Naive thymus-derived CD4-positive, alpha-beta T cell (primary cell): ENCODE measurements at places on chromosomes 3 and 15. TPM values are rescaled to one million over a fixed set of nuclear protein-coding genes. Genes with fewer than 3 reads are reported as not detected.

DNA sequence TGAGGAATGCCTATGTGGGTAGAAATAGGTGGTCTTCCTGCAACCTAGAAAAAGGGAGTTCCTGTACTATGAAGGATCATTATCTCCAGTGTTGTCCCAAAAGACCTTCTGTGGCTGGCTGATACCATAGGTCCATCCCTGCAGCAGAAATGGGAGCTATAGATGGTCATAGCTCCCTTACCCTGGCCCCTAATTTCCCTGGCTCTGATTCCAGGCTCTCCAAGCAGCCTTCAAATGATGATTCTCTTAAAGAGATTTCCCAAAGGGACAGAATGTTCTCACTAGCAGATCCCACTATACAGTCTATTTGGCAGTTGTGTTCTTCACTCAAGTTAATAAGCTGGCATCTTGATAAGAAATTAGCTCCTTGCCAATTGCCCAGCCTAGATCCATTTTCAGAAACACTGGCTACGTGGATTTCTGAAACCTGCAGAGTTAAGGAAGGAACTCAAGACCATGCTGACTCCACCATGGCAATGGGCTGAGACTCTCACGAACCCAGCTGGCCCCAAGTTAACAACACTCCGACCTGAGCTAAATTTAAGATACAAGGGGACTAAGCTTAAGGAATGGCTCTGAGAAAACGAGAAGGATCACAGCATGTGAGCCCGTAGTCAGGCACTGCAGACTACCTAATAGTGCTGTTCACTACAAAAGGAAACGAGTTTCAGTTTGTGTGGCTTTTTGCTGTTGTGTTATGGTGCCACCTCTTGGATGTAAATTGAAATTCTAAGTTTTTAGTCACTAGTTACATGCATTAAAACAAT, 11.4 kb downstream of the C15orf40 start:
- H3K4me1 ChIP-seq, result peaks cover 3% of the 10 kb centered on the region
- H3K27me3 ChIP-seq, result no peaks in the 10 kb centered on the region
- H3K27ac ChIP-seq, result peak overlapping the region; percentile 62
- peak overlapping the region; percentile 21 for H3K4me3 ChIP-seq

GRCh38 chr3:85142626-85143025, 183.8 kb downstream of the CADM2 start:
- H3K4me3 ChIP-seq, result no peak overlapping the region
- no peaks in the 10 kb centered on the region for H3K4me1 ChIP-seq
- no peak overlapping the region for H3K27ac ChIP-seq
- DNase-seq, result no peak
- no peaks in the 10 kb centered on the region for H3K27me3 ChIP-seq

DNA sequence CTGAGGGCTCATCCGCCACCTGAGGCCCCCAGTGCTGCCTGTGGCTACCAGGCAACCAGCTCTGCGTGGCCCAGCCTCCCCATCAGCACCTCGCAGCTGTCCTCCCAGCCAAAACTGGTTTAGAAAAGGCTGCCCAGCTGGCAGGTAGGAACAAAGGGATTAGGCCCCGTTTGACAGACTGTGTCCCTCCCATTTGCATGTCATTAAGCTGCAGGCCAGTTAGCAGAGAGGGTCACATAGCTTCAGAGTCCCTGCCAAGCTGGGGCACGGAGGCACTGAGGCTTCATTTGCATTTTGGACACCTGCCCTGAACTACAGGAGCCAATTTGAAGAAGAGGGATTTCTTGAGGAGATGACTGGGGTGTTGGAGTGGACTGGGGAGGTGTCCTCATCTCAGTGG, 177.9 kb downstream of the TLE3 start:
- H3K4me3 ChIP-seq, result no peak overlapping the region
- H3K4me1 ChIP-seq, result no peaks in the 10 kb centered on the region
- no peaks in the 10 kb centered on the region for H3K36me3 ChIP-seq
- DNase-seq, result no peak

GRCh38 chr3:195873971-195874370, 34.4 kb downstream of the TNK2 start:
- no peak overlapping the region for H3K4me3 ChIP-seq
- DNase-seq, result no peak
- no peaks in the 10 kb centered on the region for H3K36me3 ChIP-seq
- H3K27me3 ChIP-seq, result no peaks in the 10 kb centered on the region
- H3K4me1 ChIP-seq, result no peaks in the 10 kb centered on the region

Gene RYK
- 10.5 TPM for polyA plus RNA-seq

- no peaks in the 10 kb centered on the region for H3K36me3 ChIP-seq
- H3K27me3 ChIP-seq, result no peaks in the 10 kb centered on the region
- H3K4me3 ChIP-seq, result no peak overlapping the region
- H3K27ac ChIP-seq, result no peak overlapping the region
- no peak for DNase-seq
Observed at GRCh38 chr3:128310286-128311058, 156.2 kb downstream of the DNAJB8 start.

Gene HTR3D
- polyA plus RNA-seq, result not detected

- H3K36me3 ChIP-seq, result no peaks in the 10 kb centered on the region
- H3K27me3 ChIP-seq, result no peaks in the 10 kb centered on the region
- H3K4me3 ChIP-seq, result no peak overlapping the region
Observed at GRCh38 chr15:73030122-73030679, 22.1 kb upstream of the NEO1 start.

- H3K36me3 ChIP-seq, result no peaks in the 10 kb centered on the region
- no peak overlapping the region for H3K4me3 ChIP-seq
- no peaks in the 10 kb centered on the region for H3K4me1 ChIP-seq
Observed at GRCh38 chr15:57873564-57874209, 167.2 kb downstream of the POLR2M start.

Gene EBLN2
- polyA plus RNA-seq, result 1.1 TPM

DNA sequence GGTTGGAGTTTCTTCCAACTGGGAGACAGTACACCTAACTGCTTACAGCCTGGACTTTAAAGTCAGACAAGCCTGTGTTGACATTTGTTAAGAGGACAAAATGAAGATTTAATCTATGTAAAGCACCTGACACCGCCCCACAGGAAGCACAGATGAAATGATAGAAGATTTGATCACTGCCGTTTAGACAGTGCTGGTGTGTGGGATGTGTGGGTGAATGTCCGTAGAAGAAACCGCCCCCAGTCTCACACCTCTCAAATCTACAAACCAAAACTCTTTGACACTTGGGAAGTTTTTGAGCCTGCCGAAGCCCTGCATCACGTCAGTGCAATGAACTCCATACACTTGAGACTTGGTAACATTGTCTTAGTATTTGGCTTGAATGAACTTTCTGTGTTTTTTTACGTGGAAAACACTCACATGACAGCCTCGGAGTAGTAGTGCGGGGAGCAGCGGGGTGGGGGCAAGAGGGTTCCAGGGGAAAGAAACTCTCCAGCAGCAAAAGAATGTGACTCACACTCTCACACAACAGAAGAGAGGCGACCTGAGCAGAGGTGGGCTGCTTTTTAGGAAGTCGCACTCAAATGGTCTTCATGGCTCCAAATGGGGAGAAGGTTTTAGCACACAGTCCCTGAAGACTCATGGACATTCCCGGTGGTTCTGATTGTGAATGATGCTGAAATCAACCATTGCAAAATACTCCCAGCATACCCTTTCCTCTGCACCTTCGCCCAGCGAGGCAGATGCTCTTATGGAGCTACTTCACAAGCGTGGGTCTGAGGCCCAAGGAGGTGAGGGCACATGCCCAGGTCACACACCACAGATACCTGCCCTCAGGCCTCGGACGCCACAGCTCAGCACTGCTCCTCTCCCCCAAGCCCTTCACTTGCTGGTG, 79.2 kb downstream of the SRGAP3 start:
- no peaks in the 10 kb centered on the region for H3K27me3 ChIP-seq
- no peaks in the 10 kb centered on the region for H3K36me3 ChIP-seq
- H3K27ac ChIP-seq, result no peak overlapping the region
- peak; percentile 26 for DNase-seq
- H3K4me1 ChIP-seq, result peaks cover 29% of the 10 kb centered on the region

DNA sequence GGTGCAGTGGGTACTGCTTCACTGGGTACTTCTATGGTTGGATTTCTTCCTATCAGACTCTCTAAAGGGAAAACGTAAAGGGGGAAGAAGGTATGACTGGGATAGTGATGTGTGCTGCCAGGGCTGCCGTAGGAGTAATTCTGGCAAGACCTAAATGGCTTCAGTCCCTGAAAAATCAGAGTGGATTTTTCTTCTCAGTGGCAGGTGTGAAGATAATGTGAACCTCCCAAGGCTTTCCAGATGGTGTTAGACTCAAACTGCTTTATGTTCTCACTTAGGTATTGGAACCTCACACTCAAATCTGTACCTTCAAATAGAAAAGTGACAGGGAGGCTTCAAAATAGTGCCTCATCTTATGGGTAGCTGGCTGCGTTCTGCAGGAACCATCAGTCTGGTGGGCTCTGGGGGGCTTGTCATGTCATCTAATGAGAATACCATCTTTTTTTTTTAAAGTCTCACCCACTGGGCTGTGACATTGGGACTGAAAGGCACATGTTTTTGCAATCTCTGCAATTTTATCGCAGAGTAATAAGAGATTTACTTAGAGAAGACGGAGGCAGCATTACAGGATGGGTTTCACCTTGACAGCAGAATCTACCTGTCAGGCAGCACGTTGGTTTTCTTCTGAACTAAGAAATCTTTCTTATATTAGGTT, 28.5 kb downstream of the MINDY4B start:
- H3K27ac ChIP-seq, result no peak overlapping the region
- no peak overlapping the region for H3K4me3 ChIP-seq
- no peaks in the 10 kb centered on the region for H3K36me3 ChIP-seq
- no peak for DNase-seq
- no peaks in the 10 kb centered on the region for H3K4me1 ChIP-seq

DNA sequence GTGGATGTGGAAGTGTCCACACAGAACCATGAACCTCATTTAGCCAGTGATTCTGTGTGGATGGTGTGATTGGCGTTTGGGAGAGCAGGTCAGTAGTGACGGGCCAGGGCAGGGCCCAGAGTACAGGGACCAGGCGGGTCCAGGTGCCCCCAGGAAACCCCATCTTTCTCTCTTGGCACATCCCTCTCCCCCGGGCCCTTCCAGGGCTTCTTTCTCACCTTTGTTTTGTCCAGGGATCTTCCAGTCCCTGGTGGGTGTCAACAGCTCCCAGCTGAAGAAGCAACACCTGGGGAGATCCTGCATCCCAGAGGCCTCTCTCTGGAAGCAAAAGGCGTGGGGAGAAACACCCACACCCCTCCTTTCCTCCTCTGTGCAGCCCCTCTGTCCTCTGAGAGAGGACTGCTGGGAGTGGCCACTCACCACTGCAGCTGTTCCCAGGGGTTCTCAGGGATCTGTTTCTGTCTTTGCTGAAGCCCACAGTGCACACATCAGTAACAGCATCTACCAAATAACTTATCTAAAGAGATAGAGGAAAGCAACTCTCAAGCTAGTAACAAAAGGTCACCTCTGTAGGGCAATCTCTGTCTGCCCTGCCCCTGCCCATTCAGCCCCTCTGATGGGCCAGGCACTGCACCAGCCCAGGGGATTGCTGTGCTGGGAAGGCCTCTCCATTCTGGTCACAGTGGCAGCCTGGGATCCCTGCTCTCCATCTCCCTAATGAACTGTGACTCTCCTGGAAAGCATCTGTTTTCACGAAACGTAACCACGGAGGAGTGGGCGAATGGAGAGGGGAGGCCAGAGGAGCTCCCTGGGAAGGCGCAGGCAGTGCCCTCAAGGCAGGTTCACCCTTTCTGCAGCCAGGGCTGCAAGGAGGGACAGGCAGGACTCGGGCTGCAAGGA, 98.3 kb upstream of the ALDH1A3 start:
- no peak overlapping the region for H3K4me3 ChIP-seq
- no peaks in the 10 kb centered on the region for H3K4me1 ChIP-seq
- H3K27me3 ChIP-seq, result no peaks in the 10 kb centered on the region
- no peak for DNase-seq
- no peaks in the 10 kb centered on the region for H3K36me3 ChIP-seq

Gene STRC
- polyA plus RNA-seq, result not detected

Gene GOLGA6A
- not detected for polyA plus RNA-seq

DNA sequence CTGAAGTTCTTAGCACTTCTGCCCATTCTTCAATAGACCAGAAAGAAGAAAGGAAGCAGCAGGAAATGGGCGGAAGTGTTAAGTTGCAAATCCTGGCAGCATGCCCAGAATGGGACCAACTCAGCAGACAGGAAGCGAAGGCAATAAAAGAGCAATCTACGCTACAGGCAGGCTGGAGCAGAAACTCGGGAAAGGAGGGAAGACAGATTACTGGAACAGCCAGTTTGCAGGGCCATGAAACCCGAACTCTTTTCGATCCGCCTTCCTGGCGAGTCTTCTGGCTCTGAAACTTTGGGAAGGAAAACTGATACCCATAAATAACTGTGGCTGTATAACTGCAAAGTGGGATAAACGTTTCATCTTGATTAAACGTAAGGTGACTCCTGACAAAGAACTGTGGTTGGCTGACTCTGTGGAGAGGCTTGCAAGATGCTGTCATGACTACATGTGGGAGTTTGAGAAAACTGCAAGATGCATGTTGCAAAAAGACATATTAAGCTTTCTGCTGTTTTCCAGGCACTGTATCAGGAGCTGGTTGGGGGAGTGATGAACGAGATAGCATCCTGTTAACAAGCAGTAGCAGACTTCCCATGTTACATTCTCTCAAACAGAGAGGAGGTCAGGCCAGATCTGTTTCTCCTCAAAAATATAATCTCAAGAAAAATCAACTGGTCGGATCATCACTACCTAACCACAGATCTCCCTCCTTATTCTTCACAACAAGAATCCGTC, 67.8 kb downstream of the FMN1 start:
- no peaks in the 10 kb centered on the region for H3K36me3 ChIP-seq
- peaks cover 20% of the 10 kb centered on the region for H3K4me1 ChIP-seq
- no peak overlapping the region for H3K4me3 ChIP-seq
- no peak overlapping the region for H3K27ac ChIP-seq

DNA sequence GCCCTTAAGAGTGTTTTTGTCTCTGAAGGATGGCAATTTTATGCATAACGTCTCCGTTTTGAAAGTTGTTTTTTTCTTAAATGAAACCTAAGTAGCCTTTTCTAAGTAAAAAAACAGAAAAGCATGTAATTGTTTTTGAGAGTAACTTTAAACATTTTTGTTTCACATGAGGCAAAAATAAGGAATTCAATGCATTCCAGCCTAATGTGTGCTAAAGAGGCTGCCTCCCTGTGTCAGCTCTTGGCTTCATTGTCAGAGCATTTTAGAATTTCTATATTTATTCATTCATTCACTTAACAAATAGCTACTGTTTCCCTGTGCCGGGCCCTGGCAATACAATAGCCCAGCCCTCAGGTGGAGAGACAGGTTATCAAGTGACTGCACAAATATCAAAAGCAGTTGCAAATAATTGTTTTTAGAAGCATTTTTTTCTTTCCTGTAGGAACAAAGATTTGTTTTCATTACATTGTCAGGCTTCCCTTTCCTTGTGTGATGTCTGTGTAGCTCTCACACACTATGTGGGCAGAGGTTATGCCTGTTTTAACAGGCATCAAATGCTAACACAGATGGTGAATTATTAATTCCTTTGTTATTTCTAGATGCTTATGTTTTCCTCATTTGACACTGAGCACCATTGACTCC, 81.9 kb downstream of the CCK start:
- no peak for DNase-seq
- no peaks in the 10 kb centered on the region for H3K27me3 ChIP-seq
- no peak overlapping the region for H3K4me3 ChIP-seq
- no peak overlapping the region for H3K27ac ChIP-seq
- no peaks in the 10 kb centered on the region for H3K36me3 ChIP-seq

Gene GBE1
- 8.0 TPM for polyA plus RNA-seq

GRCh38 chr15:66901336-66902100, 163.9 kb upstream of the SMAD3 start:
- H3K4me1 ChIP-seq, result no peaks in the 10 kb centered on the region
- H3K27me3 ChIP-seq, result no peaks in the 10 kb centered on the region
- H3K4me3 ChIP-seq, result no peak overlapping the region
- H3K36me3 ChIP-seq, result no peaks in the 10 kb centered on the region
